ENCODE measurements at places on chromosomes 5 and 9.
A peak's percentile ranks its signal among the peaks of the same experiment; 100 is the strongest.

GRCh38 chr9:127921557-127922120, 4.8 kb upstream of the ST6GALNAC4 start:
- DNase-seq, result peak; percentile 82

- DNase-seq, result peak; percentile 37
Observed at GRCh38 chr5:59390074-59390659, 503.4 kb downstream of the PDE4D start.

- no peak for DNase-seq
Observed at GRCh38 chr5:88188458-88189132, 80.0 kb downstream of the TMEM161B start.

DNA sequence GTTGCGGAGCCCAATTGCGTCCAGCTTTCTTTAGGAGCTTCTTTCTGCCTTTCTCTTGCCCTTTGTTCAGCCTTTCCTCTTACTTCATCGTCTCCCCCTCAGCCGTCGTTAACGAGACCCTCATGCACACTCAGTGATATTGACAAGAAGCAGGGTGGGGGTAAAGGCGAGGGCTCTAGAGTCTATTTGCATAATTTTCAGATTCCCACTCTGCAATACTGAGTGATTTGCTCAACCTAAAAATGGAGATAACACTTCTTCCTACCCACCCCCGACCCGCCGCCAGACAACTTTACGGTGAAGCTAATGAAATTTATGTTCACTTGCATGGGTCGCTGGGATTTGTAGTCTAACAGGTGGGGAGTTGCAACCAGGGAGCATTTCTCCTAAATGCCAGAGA, 1.3 kb upstream of the TBC1D2 start:
- peak; percentile 11 for DNase-seq

DNA sequence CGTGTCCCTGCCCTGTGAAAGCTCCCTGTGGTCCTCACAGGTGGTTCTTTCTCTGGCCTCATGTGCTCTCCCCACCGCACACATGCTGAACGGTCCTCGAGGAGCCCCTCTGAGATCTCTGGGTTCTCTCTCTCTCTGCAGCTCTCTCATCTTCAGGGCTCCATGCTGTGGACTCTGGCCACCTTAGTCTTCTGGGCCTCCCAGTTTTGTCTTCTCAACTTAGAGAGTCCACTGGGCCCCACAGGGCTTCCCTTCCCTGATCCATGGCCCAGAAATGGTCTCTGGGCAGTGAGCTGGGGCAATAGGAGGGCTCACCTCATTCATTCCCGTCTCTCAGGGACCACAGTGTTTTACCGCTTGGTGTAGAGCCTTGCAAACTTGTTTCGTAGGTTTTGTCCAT, 26.4 kb downstream of the FGD3 start:
- DNase-seq, result no peak

DNA sequence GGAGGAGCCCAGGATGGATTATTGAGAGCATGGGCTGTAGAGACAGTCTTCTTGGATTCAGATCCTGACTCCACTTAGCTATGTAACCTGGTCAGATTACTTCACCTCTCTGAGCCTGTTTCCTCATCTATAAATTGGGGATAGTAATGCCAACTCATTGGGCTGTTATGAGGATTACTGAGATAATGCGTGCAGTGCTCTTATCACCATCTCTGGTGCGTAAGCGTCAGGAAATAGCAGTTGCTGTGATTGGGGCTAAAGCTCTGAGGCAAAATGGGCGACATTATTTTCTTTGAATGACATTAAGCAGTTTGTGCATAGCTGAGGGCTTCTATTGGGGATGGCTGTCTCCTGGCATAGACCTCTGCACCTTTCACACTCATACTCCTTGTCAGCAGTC, 995 bp upstream of the MSMP start:
- no peak for DNase-seq

DNA sequence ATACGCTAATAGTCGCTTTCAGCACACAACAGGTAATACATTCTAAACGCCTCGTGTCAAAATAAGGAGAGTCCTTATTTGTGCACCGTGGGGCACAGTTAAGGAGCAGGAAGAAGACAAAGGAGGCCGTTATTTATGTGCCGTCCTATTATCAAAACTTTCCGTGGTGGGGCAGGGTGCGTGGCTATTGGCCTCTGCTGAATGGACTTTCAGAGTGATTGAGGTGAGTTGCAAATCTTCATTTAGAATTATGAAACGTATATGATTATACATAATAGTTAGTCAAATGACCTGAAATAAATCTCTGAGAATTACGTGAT, 833 bp downstream of the C5orf24 start:
- DNase-seq, result no peak

- no peak for DNase-seq
Observed at GRCh38 chr5:81359108-81359507, 34.8 kb downstream of the ACOT12 start.

- DNase-seq, result no peak
Observed at GRCh38 chr5:153551537-153552079, 61.1 kb downstream of the GRIA1 start.

DNA sequence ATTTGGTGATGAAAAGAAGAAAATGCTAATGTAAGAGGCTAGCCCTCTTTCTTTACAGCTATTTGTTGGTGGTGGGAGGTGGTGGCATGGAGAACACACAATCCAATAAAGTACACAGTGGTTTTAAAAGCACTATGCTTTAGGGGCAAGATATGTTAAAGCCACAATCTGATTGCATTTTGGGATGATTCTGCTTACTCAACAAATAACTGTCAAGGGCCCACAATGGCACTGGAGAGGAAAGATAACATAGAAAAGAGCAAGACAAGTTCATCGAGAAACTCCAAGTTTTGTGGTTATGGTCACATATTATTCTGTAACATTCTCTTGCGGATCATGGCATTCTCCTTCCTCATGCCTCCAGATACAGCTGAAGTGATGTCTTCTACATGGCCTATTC, 38.8 kb downstream of the OTP start:
- DNase-seq, result no peak

- no peak for DNase-seq
Observed at GRCh38 chr5:168110384-168110783, 181.1 kb upstream of the WWC1 start.

GRCh38 chr5:177133853-177134696, 502 bp downstream of the NSD1 start:
- DNase-seq, result peak; percentile 42

- DNase-seq, result no peak
Observed at GRCh38 chr9:81718244-81718643, 28.9 kb upstream of the TLE1 start.

GRCh38 chr5:39760385-39761198, 335.8 kb upstream of the DAB2 start:
- DNase-seq, result no peak

GRCh38 chr9:34744295-34745221, 34.6 kb upstream of the CCL21 start:
- DNase-seq, result no peak

DNA sequence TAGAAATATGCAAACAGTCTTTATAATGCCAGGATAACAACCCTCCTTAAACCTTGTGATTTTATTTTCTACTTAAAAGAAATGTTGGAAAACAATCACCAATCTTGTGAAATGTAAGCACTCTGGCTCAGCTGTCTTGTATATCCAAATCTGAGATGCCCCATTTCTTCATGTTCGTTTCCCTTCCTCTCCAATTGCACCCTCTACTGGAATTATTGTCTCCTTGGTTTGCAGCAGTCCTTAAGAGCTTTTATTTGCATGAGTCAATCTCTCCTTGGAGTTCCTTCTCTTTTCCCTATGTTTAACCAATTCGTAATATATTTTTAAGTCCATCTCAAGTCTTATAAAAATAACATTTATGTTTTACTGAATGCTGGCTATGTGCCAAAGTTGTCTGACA, 362.0 kb upstream of the CDH10 start:
- DNase-seq, result no peak

DNA sequence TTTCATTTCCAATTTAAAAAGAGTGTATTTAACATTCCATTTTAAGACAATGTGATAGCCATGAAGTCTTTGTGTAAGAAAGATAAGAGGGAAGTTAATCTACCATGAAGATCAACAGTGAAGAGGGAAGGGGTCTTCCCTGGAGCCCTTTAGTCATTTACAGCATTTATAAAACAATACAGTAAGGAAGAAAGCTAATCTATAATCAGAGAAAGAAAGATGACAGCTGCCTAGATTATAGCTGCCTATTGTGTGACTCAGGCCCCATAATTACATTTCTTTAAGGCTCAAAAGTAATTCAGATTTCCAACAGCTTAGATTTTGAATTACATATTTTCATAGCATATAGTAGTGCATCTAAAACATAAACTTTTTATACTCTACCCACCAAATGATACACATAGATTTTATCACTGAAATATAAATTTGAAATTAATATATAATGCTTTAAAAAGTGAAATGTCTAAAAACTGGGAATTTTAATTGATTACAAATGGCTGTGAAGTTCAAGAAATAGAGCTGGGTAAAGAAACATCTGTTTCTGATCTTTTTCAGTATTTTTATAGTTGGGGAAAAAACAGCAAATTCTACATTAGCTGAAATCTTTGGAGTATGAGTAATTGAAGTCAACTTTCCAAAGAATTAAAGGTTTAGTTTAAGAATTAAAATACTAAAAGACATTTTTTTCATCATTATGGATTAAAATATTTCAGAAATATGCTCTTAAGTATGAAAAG, 89.6 kb downstream of the RIC1 start:
- no peak for DNase-seq

GRCh38 chr5:136013559-136013958, 15.2 kb upstream of the TGFBI start:
- DNase-seq, result no peak

DNA sequence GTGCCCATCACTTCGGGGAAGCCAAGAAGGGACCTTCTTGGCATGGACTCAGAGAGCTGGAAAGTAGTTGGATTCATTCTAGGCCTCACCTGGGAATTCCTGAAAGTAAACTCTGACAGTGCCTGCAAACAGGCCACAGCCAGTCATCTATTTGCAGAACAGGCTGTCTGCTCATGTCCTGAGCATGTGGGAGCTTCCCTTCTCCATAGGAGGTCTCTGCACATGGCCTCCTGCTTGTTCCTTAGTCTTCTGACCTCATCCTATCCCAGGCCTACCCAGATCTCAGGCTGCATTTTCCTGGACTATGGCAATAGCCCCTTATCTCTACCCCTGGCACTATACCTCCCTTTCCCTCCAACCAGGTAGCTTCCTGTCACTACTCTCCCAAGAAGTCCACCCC, 67.2 kb upstream of the FSTL4 start:
- no peak for DNase-seq

GRCh38 chr9:130640681-130641080, 23.7 kb upstream of the PRDM12 start:
- DNase-seq, result no peak

- no peak for DNase-seq
Observed at GRCh38 chr9:103116246-103116645, 121.1 kb downstream of the CYLC2 start.

DNA sequence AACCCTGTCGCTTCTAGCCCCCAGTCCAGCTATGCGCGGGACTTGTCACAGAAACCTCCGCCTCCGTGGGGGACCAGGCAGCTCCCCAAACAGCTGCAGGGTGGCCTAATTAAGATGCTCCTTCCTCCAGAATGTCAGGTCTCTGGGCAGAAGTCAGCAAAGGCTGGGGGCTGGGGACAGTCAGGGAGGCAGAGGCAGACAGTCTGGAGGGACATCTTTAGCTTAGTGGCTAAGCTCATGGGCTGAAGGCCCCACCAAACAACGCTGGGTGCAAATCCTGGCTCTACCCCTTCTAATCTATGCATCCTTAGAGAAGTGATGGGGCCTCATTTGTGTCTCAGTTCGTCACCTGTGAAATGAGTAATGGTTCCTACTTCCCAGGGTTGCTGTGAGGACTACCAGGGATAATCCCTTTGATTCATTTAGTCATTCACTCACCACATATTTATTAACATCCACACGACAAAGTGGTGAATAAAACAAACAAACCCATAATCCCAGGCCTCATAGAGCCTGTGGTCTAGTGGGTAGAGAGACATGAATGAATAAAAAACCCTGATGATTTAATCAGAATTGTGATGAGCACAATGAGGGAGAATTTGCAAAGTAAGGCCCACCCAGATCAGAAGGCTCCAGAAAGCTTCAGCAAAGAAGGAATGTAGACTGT, 20.2 kb upstream of the MED27 start:
- DNase-seq, result no peak

- peak; percentile 46 for DNase-seq
Observed at GRCh38 chr9:136143215-136144001, 24.7 kb upstream of the TMEM250 start.
